ENCODE measurements at places on chromosomes 16 and 17.

DNA sequence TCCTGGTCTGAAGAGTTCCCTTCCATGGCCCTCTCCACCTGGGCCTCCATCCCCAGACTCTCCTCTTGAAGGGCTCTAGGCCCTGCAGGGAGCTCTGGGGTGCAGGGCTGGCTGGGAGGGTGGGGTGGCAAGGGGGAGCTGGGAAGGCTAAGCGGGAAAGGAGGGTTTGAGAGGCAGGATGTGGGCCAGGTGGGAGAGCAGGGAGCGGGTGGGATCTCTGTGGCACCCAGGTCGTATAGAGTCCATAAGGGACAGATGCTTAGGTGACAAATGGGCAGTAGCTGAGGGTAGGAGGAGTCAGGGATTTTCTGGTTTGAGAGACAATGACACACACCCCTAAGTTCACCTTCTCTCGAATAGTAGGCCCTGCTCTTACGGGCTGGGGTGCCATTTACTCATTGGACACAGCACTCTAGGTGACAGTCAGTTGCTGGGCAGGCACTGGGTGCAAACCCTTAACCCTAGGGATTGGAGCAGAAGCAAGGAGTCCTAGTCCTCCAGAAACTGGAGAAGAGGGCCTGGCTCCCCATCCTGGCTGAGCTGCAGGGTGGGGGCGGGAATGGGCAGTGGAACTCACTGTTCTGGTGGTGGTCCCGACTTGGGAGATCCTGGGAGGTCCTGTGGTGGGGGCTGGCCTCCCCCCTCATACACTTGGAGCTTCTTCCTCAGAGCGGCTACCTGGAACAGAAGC, 15.3 kb downstream of the KIF18B start:
- DNase-seq: no peak

DNA sequence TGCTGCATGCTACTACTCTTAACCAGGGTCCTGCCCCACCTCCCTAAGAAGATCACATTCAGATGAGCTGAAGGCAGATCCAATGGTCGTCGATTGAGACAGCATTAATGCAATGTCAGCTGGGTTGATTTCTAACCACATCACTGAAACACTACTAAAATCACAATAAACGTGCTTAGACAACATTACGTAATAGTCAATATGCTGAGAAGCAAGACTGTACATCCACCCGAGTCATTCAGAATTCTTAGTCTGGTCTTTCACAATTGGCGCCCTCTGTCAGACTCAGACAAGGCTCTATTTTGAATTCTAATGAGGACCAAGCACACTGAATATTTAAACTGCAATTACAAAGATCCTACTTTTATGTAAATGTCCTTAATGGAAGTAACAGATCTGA, 205.2 kb downstream of the STX8 start:
- DNase-seq: no peak

GRCh38 chr16:2295056-2295798, 27.3 kb upstream of the RNPS1 start:
- DNase-seq: no peak

- no peak for DNase-seq
Observed at GRCh38 chr16:54505549-54506213, 219.1 kb upstream of the IRX3 start.

DNA sequence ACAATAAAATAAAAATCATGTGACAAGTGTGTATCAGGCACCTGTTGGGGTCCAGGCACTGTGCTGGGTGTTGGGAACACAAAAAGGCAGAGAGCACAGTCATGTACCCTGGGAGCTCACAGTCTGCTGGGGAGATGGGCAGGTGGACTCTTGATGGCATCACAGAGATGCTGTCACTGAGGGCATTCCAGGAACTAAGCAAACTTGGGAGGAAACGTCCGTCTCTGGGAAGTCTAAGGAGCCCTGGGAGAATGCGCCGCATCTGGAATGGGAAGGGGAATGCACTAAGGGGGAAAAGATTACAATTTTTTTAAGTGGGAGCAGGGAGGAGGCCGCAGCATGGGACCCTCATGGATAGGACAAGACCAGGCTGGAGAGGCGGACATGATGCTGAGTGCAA, 80.9 kb upstream of the ZNF423 start:
- no peak for DNase-seq

GRCh38 chr16:73287859-73288405, 240.0 kb upstream of the ZFHX3 start:
- DNase-seq: no peak

- no peak for DNase-seq
Observed at GRCh38 chr17:32732900-32733299, 144.0 kb downstream of the MYO1D start.

DNA sequence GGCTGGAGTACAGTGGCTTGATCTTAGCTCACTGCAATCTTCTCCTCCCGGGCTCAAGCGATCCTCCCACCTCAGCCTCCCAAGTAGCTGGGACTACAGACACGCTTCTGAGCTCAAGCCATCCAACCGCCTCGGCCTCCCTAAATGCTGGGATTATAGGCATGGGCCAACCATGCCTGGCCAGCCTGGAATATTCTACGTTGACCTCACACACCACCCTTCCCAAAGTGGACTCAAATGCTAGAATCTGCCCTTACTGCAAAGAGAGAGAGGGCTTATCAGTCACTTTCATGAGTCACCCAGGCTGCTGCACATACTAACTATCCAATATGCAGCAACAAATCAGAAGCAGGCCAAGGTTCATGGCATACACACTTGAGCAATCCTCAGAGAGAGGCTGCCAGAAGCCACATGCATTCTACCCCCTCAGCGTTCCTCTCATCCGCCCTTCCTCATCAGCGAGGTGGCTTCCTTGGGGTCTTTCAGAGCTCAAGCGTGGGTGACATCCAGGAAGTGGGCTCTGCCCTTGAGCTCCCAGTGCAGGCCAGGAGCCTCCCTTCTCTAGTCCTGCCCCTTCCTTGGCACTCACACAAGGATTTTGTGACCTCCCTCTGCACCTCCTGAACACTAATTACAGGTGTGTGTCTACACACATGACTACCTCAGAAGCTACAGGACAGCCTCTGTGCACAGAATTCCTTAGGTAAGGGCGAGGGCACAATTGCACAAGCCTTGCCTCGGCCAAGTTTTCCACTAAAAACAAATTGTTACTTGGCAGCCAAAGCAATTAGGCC, 24.8 kb upstream of the SIAH1 start:
- DNase-seq: peak; percentile 76

- DNase-seq: peak; percentile 35
Observed at GRCh38 chr16:80948886-80949493, 57.7 kb downstream of the CMC2 start.

GRCh38 chr16:28316054-28316453, 23.7 kb downstream of the SBK1 start:
- no peak for DNase-seq

DNA sequence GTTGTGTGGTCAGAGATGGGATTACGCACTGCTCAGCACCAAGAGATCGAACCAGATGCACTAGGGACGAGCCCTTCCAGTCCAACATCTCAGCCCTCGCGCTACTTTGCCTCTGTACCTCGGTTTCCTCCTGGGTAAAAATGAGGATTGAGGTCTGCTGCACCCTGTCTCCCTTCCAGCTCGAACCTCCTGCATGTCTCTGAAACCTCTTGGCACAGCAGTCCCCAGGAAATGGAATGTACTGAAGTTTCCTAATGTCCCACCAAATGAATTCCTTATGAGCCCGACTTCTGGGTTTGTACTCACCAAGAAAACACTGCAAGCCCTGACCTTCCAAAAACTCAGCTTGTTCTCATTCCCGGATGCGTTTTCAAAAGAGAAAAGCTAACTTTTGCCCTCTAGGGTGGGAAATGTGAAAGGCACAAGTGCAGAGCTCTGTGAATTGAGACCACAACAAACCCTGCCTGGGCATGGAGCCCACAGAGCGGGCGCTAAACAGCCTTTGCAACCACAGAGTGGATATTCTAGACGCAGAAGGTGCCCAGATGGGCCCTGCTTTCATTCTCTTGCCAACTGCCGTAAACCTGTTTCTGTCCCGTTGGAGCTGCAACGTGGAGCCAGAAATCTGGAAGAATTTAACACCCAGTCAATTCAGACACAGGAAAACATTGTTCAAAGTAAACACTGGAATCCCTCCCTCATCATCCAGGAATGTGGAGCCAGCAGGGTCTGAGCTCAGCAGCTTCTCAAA, 10.3 kb downstream of the CDRT4 start:
- DNase-seq: peak; percentile 90

- no peak for DNase-seq
Observed at GRCh38 chr17:7823581-7824001, 10.4 kb upstream of the KDM6B start.

DNA sequence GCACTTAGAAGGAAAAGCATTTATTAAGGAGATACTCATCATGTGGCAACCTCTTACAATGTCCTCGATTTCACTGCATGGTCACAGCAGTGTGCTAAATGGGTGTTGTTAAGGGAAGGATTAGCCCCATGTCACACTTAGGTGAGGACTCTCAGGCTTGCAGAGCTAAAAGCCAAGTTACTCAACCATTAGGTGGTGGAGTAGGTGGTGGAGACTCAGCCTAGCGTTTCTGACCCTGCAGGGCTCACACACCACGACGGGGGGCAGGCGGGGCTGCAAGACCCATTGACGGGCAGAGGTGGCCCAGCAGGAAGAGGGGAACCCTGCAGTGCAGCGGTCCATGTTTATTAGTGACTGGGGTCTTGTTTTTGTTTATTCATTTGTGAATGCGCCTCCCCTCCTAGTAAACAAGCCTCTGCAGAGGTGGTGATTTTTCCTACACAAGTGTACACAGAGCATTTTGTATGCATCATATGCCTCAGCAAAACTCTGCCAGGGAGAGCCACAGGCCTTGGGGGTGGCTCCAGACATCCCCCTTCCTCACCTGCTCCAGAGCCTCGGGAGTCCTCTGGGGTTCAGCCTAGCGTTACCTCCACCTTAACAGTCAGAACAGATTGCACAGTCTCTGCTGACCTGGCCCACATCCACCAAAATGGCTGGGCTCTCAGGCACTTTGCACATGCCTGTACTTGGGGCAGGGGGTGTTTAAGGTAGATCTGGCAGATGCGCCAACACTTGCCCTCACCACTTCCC, 216.7 kb downstream of the C16orf95 start:
- no peak for DNase-seq

DNA sequence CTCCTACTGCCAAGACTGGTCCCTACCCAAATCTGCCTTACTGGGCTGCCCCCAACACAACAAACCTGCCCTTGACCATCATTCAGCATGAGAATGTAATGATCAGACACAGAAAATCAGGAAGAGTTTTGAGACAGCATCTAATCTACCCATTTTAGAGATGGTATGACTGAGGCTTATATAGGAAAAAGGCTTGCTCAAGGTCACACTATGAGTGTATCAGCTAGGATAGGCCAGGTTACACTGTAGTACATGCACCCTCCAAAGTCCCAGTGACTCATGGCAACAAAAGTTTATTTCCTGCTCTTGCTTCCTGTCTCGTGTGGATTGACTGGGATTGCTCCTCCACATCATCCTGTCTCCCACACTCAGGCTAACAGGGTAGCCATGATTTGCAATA, 27.9 kb downstream of the NLRC5 start:
- DNase-seq: no peak

GRCh38 chr16:54954220-54954619, 23.6 kb downstream of the IRX5 start:
- DNase-seq: no peak

GRCh38 chr17:50152736-50153135, 2.3 kb upstream of the PPP1R9B start:
- no peak for DNase-seq

GRCh38 chr17:75096082-75096625, 8.4 kb downstream of the SLC16A5 start:
- peak; percentile 50 for DNase-seq

DNA sequence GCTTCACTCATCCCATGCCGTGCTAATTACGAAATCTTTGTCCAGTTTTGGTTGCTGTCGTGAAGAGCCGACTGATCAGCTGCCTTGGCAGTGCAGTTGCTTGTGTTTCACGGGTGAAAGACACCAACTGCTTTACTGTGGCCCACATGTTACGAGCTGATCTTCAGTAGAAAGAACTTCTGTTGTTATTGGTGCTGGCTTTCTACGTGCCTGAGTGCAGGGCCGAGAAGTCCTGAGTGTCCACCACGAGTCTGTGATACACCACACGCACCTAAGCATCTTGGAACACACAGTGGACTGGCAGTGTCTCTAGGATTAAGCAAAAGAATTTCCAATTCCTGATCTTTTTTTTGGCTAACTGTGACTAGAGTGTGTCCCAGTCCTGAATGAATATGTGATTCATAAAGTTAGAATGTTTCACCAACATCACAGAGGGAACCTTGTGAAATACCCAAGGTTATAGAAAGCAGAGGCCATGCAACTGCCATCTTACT, 70.4 kb upstream of the CLEC18A start:
- DNase-seq: peak; percentile 24

- DNase-seq: no peak
Observed at GRCh38 chr17:218432-219110, 37.1 kb upstream of the DOC2B start.

- no peak for DNase-seq
Observed at GRCh38 chr16:23840310-23840709, 4.5 kb downstream of the PRKCB start.

- DNase-seq: no peak
Observed at GRCh38 chr17:11287791-11288190, 46.8 kb downstream of the SHISA6 start.

DNA sequence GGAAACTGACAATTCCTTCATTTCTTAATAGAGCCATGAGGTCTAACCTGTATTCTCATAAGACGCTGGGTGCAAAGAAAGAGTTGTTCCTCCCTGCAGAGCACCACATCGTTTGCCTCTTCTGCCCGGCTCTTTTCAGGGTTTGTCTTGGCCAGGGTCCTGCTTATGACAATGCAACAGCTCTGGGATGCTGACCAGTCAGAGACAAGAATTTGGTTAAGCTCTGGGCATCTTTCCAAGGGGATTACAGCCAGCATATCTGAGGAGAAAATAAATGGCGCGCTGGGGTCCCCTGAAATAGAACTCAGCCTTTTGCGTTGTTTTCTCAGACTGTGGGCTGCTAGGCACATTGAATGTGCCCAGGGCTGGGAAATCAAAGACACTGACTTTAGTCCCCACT, 128.6 kb downstream of the SHISA6 start:
- no peak for DNase-seq

DNA sequence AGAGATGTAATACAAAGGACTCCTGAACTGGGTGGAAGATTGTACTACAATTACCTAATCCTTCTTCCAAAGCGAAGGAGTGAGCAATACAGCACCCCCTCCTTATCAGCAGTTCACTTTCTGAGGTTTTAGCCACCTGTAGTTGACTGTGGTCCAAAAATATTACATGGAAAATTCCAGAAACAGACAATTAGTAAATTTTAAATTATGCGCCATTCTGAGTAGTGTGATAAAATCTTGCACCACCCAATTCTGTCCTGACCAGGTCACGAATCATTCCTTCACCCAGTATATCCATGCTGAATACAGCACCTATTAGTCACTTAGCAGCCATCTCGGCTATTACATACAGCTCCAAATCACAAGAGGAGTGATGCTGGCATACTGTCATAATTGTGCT, 23.2 kb downstream of the VPS53 start:
- DNase-seq: peak; percentile 52

GRCh38 chr16:77838597-77839255, 50.4 kb downstream of the VAT1L start:
- no peak for DNase-seq

- DNase-seq: peak; percentile 29
Observed at GRCh38 chr16:80100846-80101451, 439.8 kb upstream of the DYNLRB2 start.

GRCh38 chr16:19213885-19214284, 45.8 kb downstream of the SYT17 start:
- DNase-seq: no peak

- DNase-seq: peak; percentile 28
Observed at GRCh38 chr16:88405216-88406060, 22.7 kb downstream of the ZNF469 start.

Data from astrocyte of the spinal cord (primary cell).